ENCODE measurements at places on chromosomes 5 and 9. TPM values are rescaled to one million over a fixed set of nuclear protein-coding genes. Genes with fewer than 3 reads are reported as not detected.

DCTN4 gene
- 90.0 TPM for total RNA-seq

NEUROG1 gene
- total RNA-seq: not detected

DNA sequence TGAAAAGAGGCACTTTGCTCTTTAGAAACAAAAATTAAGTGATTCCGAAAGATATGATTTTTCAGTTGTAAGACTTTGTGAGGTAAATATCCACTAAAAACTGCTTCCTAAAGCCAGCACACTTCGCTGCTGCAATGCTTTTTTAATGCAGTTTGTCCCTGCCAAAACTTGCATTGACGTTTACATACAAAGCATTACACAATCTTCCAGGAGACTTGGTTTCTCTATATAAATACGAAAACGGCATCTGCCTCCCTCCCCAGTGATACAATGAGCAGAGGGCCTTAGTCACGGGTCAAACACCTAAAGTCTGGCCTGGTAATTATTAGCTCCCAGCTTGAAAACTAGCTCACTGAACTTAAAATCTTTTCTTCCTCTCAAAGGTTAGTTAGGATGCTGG lies 170.7 kb downstream of the TSSK1B start:
- DNase-seq: no peak

DNA sequence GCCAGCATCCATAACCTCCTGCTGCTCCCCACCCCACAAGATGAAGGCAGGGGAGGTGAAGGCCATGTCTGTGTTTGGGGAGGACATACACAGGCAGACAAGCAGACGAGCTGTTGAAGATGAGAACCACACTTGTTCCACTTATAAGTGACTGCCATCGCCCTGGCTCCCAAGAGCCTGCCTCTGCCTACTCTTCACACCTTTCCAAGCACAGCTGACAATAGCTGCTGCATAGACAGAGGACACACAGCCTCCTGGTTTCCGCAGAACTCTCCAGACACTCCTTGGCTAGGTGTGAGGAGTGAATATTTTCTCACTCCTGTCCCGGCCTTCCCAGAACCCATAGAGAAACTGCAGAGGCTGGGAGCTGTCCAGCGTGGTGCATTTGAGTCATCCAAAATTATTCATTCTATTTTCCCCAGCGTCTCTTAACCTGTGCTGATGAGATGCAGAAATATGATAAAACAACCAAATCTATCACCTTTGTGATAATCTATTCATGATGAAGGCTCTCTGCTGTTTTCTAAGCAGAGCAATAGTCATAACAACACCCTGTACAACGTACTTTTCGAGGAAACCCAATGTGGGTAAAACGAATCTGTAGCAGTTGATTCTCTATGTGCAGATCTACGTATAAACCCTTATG lies 24.7 kb downstream of the KLF9 start:
- no peak for DNase-seq

DNA sequence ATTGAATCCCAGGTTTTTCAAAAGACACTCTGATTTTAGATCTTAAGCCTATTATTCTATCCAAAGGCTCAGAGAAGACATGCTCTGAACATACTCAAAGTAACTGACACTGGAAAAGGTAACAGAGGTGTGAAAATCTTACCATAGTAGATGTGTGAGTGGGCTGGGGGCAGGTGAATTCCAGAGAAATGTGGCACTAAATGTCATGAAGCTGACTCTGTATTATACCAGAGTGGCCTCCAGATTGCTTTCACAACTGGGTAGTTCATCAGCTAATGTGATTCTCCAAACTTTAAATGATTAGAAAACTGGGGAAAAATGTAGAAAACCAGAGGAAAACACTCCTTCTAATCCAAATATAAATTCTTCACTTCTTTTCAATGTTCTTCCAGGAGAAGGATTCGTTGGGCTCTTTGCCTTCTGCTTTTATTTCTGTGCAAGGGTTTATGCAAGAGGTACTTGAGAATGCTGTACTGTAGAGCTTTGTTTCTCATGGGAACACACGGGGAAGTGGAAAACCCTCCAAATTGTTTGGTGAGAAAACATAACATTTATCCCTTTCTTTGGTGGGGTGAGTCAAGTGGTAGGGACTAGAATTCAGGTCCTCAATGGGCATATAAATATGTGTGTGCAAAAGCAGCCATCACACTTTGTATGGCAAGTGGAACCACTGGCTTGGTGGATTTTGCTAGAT lies at the start of gene SCGB3A2:
SCGB3A2 (plus strand) TSS at position 646 of the 694 bp plus-strand sequence. CDS start 93 bp downstream, outside the sequence.
- no peak for DNase-seq

DNA sequence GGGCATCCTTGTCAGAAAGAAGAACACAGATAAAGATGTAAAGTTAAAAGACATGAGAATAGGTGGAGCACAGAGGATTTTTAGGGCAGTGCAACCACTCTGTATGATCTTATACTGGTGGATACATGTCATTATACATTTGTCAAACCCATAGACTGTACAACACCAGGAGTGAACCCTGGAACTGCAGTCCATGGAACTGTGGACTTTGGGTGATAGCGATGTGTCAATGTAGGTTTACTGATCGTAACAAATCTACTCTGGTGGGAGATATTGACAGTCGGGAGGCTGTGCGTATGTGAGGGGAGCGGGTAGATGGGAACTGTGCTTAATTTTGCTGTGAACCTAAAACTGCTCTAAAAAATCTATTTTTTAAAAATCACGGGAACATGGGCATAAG lies 60.6 kb downstream of the MROH2B start:
- no peak for DNase-seq

PRRX2 gene
- not detected for total RNA-seq

CARTPT gene
- not detected for total RNA-seq

WWC1 gene
- total RNA-seq: 0.53 TPM

Measured in natural killer cell (primary cell).